ENCODE measurements at places on chromosomes 4 and X. TPM values are rescaled to one million over a fixed set of nuclear protein-coding genes. Genes with fewer than 3 reads are reported as not detected.

IL1RAPL1 gene
- total RNA-seq: 0.26 TPM

FHDC1 gene
- total RNA-seq: 16.8 TPM

FREM3 gene
- not detected for total RNA-seq

PNCK gene
- 4.4 TPM for total RNA-seq

ASB5 gene
- not detected for total RNA-seq

WDR19 gene
- 26.1 TPM for total RNA-seq

SULT1E1 gene
- total RNA-seq: not detected

LYAR gene
- total RNA-seq: 15.7 TPM

FABP2 gene
- not detected for total RNA-seq

IGFBP7 gene
- total RNA-seq: 151 TPM

F8A3 gene
- 28.3 TPM for total RNA-seq

GPR119 gene
- total RNA-seq: not detected

ASMT gene
- not detected for total RNA-seq

SOD3 gene
- total RNA-seq: 6.3 TPM

MAGEB17 gene
- total RNA-seq: not detected

NOX1 gene
- total RNA-seq: not detected

CD38 gene
- total RNA-seq: 0.90 TPM

OPN1MW gene
- not detected for total RNA-seq

MAGEA2B gene
- 35.3 TPM for total RNA-seq

NEUROG2 gene
- not detected for total RNA-seq

CCSER1 gene
- total RNA-seq: 4.1 TPM

NLGN3 gene
- total RNA-seq: 0.65 TPM

MID2 gene
- 1.1 TPM for total RNA-seq

TRAPPC2 gene
- total RNA-seq: 18.5 TPM

FGG gene
- not detected for total RNA-seq

DCAF4L1 gene
- total RNA-seq: 0.23 TPM

TMEM144 gene
- 13.4 TPM for total RNA-seq

MMRN1 gene
- total RNA-seq: not detected

ARSH gene
- total RNA-seq: not detected

SSX4B gene
- total RNA-seq: not detected

AREG gene
- 6.4 TPM for total RNA-seq

All from PC-9 (cell line).